Omental fat pad (tissue), 4 donors: ENCODE measurements at places on chromosomes 3 and 15.

- DNase-seq = no peak
Observed at GRCh38 chr15:87212041-87212440, 1044.5 kb downstream of the NTRK3 start.

DNA sequence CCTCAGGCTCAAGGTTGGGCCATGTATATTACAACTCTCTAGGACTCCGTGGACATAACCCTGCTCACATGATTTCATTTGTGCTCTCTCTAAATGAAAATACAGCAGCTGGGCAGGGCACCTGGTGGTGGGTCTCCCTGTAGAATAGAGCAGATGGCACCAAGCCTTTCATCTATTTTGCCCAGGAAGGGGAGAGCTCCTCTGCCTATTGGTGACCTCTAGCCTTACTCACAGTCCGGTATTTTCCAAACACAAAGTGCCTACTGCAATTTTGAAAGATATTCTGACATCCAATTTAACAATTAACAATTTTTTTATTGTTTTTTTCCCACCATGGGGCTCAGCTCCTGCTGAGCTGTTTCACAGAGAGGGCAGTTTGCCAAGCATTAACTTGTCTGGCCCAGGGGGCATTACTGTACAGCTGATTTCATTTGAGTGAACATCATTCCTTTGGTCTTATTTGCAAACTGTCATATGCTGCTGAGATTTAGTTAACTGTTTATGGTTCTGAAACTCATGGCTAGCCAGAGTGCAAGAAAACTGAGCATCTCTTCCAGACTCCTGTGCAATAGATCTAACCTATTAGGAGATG, 474.0 kb downstream of the EPHB1 start:
- DNase-seq = no peak

DNA sequence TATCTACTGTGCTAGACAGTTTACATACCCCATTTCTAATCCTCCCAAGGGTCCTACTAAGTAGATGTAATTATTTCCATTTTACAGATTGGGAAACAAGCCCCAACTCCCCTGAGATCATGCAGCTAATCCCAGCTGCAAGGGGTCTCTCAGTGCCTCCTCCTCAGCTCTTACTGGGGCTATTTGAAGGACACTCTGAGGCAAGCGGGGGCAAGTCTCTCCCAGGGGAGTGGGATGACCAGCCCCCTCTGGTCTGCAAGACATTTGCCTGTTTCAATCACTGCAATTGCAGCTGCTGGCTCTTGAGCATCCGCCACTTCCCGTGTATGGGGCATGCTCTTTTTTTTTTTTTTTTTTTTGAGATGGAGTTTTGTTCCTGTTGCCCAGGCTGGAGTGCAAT, 11.4 kb downstream of the LAMP3 start:
- no peak for DNase-seq

GRCh38 chr15:61743345-61743909, 316.8 kb downstream of the VPS13C start:
- DNase-seq = no peak

- no peak for DNase-seq
Observed at GRCh38 chr3:58798312-58798711, 131.7 kb upstream of the FAM3D start.

GRCh38 chr3:175743733-175744400, 884.7 kb downstream of the NAALADL2 start:
- no peak for DNase-seq

DNA sequence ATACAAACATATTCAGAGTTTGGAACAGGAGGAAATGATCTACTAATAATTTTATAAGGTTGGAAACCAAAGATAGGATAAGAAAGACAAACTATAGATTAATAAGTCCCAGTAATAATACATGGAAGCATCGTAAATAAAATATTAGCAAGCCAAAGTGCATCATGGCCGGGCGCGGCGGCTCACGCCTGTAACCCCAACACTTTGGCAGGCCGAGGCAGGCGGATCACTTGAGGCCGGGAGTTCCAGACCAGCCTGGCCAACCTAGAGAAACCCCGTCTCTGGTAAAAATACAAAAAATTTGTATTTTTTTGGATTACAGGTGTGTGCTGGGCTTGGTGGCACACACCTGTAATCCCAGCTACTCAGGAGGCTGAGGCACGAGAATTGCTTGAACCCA, 14.9 kb downstream of the MUC4 start:
- DNase-seq = no peak

- DNase-seq = no peak
Observed at GRCh38 chr3:177221744-177222143, 24.5 kb upstream of the TBL1XR1 start.

DNA sequence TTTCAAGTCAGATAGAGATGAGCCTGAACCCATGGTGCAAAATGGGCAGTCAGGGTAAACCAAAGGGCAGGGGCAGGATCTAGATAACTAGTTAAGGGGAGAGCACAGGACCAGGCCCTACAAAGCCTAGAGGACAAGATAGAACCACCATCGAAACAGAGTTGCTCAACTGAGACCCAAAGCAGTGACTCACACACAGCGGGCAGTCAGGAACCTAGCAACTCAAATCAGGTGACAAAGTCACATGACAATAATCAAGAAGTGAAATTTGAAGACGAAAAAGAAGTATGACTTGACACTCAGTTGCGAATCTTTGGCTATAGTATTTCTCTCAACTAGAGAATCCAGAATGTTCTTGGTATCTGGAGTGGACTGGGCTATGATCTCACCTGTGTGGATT, 136.0 kb upstream of the PTPRG start:
- no peak for DNase-seq

DNA sequence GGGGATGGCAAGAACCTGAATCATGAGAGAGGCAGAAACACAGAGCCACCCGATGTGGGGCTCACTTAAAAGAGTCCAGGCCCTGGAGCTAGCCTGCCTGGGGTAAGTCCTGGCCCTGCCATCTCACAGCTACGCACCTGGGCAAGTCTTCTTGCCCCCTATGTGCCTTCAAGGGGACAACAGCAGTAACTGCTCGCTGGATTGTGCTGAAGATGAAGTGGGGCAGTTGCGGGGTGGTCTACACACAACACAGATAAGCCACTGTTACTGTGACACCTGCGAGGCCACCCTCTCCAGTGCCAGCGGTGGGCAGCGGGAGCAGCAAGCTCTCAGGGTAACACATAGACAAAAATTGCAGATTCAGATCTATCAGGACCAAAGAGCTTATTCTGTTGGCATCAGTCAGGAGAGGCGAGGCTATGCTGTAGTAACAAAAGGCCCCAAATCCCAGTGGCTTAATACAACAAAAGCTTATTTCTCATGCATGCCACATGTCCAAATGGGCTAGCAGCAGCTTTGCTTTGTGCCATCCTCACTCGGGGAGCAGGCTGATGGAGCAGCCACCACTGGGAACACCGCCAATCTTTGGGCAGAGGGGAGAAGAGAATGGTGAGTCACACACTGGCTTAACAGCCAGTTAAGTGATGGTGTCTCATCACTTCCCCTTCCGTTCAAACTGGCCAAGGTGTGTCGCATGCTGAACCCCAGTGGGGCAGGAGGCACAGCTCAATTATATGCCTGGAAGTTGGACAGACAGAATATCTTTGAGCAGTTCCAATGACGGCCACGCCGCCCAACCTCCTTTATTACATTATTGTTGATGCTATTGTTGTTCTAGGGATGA, 78.3 kb downstream of the WNT7A start:
- DNase-seq = no peak
